Bronchus fibroblast of lung (primary cell): ENCODE measurements at places on chromosomes 5 and 9. TPM values are rescaled to one million over a fixed set of nuclear protein-coding genes. Genes with fewer than 3 reads are reported as not detected.

PPIP5K2 gene
- total RNA-seq: 24.8 and 27.6 TPM in 2 replicates

SLC46A2 gene
- total RNA-seq: not detected in 2 replicates

SVEP1 gene
- 5.5 and 6.2 TPM in 2 replicates for total RNA-seq

SPAG8 gene
- 1.5 and 2.4 TPM in 2 replicates for total RNA-seq

ARL10 gene
- 2.2 and 3.4 TPM in 2 replicates for total RNA-seq

CARD19 gene
- total RNA-seq: 128 and 129 TPM in 2 replicates

DMRT1 gene
- total RNA-seq: not detected in 2 replicates

PIK3R1 gene
- 10.4 and 16.5 TPM in 2 replicates for total RNA-seq

LRRC19 gene
- not detected in 2 replicates for total RNA-seq

PCDHGA2 gene
- 0.50 and 0.59 TPM in 2 replicates for total RNA-seq

DMGDH gene
- 0.89 and 2.5 TPM in 2 replicates for total RNA-seq

FGD3 gene
- total RNA-seq: not detected in 2 replicates

CA9 gene
- 0.74 and 0.84 TPM in 2 replicates for total RNA-seq

CCL27 gene
- not detected in 2 replicates for total RNA-seq

IL3 gene
- total RNA-seq: not detected in 2 replicates

FCN1 gene
- total RNA-seq: not detected in 2 replicates

DND1 gene
- total RNA-seq: 0.15 and 0.67 TPM in 2 replicates

DMRT2 gene
- total RNA-seq: not detected in 2 replicates

SCGB3A2 gene
- total RNA-seq: not detected in 2 replicates

FBLL1 gene
- 0.15 and 0.34 TPM in 2 replicates for total RNA-seq
